ENCODE measurements at places on chromosomes 5 and 9.

- no peak for DNase-seq
Measured at GRCh38 chr5:139881143-139881733, 85.6 kb downstream of the PSD2 start.

- no peak for DNase-seq
Measured at GRCh38 chr5:159581502-159582249, 251.4 kb upstream of the IL12B start.

- DNase-seq = peak; percentile 32
Measured at GRCh38 chr5:6632324-6632887, 438 bp downstream of the NSUN2 start.

DNA sequence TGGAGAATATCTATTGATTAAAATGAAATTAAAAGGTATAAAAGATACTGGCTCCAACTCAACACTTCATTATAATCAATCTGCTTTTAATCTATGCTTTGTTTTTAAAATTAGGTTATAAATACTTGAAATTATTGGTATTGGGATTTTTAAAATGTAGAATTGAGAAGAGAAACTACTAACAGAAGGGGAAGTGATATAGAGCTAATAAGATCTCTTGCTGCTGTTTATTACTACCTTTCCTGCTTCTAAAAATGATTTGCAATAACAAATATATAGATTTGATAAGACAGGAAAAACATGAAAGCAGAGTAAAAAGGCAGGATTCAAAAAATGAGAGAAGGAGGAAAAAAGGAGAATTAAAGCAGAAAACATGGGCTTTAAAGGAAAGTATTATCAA lies 209.3 kb upstream of the NREP start:
- DNase-seq = no peak

GRCh38 chr5:58926541-58926935 lies 343.7 kb downstream of the RAB3C start:
- no peak for DNase-seq

DNA sequence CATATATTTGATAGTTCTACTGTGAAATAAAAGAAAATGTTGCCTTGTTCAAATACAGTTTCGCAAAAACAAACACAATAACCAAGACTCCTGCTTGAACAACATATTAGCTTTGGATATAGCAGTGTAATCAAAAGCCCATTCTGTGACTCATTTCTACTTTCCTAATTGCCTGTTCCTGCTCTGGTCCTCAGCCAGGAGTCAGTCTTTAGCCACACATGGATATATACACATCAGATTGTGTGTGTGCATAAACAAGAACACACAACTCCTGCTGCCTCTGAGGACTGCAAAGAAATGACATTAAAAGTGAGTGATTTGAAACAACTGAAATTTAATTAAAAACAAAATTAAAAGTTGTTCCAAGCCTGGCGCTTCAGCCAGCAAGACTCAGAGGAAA lies 334.8 kb downstream of the TRIM32 start:
- no peak for DNase-seq

GRCh38 chr9:95131023-95131943 lies 186.2 kb downstream of the FANCC start:
- DNase-seq = peak; percentile 68

GRCh38 chr5:143685246-143685815 lies 126.6 kb upstream of the HMHB1 start:
- peak; percentile 14 for DNase-seq

DNA sequence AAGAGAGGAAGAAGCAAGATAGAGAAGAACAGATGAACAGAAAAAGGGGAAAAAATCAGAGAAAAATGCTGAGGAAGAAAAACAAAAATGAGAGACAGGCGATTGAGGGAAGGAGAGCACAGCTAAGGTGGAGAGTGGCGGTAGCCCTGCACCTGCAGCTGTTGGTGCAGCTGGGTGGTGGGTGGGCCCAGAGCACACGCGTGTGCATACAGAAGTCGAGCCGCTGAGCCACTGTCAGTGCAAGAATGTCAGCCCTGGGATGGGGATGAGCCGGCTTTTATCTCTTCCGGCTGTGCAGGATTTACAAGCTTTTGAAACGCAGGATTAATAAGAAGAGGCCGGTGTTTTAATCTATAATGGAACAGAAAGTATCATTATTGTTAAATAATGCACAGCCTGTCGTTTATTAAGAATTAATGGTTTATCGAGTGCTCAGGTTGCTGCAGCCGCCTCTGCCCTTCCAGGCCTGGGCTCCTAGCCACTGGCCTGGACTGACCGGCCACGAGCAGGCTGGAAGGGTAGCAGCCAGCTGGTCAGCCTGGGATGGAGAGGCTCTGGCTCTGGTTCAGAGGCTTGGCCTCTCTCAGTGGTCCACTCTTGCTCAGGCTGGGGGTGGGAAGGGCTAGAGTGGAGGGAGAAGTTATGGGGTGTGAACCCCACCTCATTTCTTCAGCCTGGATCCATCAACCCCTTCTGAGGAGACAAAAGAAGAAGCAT lies 68.7 kb downstream of the PCDH1 start:
- DNase-seq = no peak

DNA sequence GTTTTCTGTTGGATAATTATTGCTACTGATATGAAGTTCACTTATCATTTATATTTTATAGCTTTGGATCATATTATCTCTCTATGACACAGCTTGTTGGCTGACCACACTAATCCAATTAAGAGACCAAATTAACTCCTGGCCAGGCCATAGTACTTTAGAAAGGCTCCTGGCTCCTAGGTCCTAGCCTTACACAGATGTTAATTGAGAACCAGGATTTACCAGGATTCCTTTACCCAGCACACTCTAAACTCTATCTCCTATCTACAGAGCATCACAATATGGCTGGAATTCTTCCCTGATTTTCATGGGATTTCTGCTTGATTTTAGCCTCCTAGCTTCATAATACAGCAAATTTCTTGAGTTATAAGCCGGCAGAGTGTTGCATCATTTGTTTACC lies 80.3 kb downstream of the SLCO6A1 start:
- DNase-seq = no peak

- no peak for DNase-seq
Measured at GRCh38 chr5:74173241-74173640, 467.3 kb downstream of the ENC1 start.

- DNase-seq = no peak
Measured at GRCh38 chr5:6194261-6194875, 184.0 kb downstream of the MED10 start.

- no peak for DNase-seq
Measured at GRCh38 chr5:10377081-10377480, 23.6 kb downstream of the MARCHF6 start.

DNA sequence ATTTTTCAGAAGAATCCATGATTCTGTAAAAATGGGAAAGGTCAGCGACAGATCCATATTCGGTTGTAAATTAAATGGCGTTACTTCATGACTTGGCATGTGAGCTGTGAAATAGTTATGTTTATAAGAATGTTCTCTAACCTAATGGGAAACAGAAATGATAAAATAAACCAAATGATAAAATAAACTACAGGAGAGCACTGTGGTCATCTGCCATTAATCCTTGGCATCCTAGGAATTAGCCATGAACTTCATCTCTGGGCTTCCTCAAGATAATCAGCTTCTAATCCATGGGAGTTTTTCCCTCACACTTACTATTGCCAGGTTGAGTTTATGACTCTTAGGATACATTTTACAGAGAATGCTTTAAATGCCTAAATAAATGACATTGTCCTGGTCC lies 94.6 kb upstream of the SLC30A5 start:
- no peak for DNase-seq

DNA sequence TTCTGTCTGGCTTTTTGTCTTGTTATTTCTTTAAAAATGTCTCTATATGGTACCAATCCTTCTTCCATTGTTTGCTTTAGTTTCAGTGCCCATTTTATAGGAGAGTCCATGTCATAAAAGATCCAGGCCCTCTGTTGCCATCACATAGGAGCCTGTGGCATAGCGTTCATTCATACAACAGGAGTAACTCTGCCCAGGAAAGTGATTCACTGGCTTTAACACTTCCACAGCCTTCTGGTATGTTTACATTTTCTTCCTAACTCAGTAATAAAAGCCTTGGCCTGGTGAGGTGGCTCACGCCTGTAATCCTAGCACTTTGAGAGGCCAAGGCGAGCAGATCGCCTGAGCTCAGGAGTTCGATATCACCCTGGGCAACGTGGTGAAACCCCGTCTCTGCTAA lies 519.3 kb upstream of the PTGER4 start:
- DNase-seq = no peak

- no peak for DNase-seq
Measured at GRCh38 chr5:107565791-107566767, 104.7 kb downstream of the EFNA5 start.

DNA sequence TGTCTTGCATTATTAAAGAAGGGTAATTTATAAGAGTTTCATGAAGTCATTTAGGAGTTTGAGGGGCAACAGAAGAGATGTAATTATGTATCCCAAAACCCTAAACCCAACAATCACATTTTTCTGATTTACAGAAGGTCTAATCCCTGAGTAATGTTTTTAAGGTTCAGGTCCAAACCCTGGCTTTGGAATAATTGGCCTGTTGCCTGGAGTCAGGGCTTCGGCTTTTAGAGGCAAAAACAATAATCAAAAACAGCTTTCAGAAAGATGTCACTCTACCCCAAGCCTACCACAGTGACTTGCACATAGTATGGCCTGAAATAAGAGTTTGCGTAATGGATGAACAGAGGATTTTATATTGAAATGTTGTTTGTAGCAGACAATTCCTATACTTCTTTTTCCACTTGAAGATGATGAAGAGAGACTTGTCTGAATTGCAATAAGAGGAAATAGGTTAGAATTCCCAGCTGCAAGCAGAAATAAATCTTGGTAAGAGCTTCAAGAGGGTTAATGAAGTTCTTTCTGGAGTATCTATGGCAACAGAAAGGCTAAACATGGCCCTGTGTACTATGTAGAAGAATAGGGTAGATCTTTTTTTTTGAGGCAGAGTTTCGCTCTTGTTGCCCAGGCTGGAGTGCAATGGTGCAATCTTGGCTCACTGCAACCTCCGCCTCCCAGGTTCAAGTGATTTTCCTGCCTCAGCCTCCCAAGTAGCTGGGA lies 152.0 kb downstream of the GPBP1 start:
- no peak for DNase-seq

GRCh38 chr5:137361280-137361679 lies 137.8 kb downstream of the SPOCK1 start:
- DNase-seq = no peak

GRCh38 chr9:70064496-70064895 lies 20.8 kb downstream of the MAMDC2 start:
- peak; percentile 21 for DNase-seq

GRCh38 chr5:77319117-77319804 lies 108.8 kb downstream of the PDE8B start:
- DNase-seq = no peak

GRCh38 chr9:110809038-110809595 lies 140.5 kb downstream of the MUSK start:
- DNase-seq = no peak

DNA sequence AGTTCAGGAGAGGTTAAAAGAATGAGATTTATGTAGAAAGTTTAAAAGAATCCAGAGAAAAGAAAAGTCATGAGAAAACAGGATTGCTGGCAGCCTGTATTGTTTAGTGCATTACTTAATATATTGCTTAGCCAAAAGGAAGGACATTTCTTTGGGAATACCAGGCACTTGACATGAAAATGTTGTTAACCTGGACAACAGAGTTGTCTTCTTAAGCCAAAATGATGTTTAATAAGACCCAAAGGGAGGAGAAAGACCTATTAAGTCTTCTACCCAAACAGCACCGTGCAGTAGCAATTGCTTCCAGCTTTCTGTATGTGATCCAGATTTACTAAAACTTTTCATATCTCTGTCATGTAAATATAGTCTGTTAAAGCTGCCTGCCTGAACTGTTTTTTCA lies 74.0 kb upstream of the PRLR start:
- DNase-seq = no peak

- DNase-seq = no peak
Measured at GRCh38 chr5:177185993-177186392, 52.4 kb downstream of the NSD1 start.

GRCh38 chr9:78938821-78939220 lies 632.9 kb upstream of the TLE4 start:
- no peak for DNase-seq

DNA sequence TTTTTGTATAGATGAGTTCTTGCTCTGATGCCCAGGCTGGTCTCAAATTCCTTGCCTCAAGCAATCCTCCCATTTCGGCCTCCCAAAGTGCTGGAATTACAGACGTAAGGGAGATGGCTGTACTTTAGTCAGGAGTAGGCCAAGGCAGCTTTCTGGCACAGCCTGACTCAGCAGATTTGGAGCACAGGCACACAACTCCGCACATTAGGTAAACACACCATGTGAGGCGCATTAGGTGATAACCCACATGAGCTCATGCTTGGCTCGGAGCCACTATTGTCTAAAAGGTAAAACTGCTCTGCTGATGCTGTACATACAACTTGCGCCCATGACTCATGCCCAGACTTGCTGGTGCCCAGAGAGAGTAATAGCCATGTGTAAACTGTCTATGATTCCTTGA lies 1157.9 kb downstream of the TAF11L14 start:
- no peak for DNase-seq

DNA sequence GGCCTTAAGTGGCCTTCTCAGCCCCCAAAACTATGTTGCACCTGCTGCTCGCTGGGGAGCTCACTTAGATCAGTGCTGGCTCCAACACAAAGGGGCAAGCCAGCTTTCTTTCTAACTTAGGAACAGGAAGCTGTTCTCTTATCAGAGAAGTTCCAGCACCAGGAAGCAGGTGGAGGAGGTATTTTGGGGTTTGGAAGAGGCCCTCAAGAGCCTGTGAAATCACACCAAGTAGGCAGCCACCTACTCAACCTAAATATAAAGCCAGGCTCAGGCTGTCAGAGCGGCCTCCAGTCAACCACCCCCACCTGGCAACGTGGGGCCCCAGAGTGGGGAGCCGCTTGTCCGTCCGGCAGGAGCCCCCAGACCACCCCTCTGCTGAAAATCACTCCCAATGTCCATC lies 152.8 kb downstream of the OLFM1 start:
- DNase-seq = no peak

DNA sequence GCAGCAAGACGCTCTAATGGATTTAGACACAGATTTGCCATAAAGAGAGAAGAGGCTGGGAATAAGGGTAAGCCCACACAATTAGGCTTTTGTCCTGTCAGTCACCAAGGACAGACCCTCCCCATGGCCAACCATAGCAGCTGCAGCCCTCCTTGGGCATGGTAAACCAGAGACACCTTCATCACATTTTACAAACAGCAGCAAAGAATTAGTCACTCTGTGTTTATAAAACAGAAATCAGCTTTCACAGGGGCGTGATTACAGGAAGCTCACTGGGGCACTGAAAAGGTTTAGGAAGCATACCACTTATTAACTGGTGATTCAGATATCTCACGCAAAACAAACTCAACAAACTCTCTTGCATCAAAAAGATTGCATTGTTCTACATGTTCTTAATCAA lies 37.3 kb upstream of the ZNF622 start:
- DNase-seq = no peak

All from inflammatory macrophage (primary cell).